Heart left ventricle (tissue), 16 donors: ENCODE measurements at places on chromosomes 1 and 21. TPM values are rescaled to one million over a fixed set of nuclear protein-coding genes. Genes with fewer than 3 reads are reported as not detected.

DNA sequence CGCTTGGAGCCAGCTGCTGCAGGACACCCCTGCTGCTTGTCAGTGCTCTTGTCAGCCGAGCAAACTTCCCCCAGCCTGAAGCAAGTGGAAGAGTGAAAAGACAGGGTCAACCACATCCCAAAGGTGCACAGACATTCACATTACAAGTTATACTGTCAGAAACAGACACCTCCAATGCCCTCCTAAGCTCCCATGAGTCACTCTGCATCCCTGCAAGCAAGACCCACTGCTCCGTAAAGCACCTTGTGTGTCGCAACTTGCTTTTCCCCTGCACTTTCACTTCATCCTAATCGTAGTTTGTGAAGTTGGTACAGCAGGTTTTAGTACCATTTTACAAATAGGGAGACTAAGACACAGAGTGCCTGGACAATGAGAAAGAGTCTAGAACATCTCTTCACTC, 51.1 kb downstream of the KCNH1 start:
- no peak overlapping the region for H3K27ac ChIP-seq
- H3K36me3 ChIP-seq = no peaks in the 10 kb centered on the region
- H3K4me1 ChIP-seq = no peaks in the 10 kb centered on the region

The CDC20 gene
- 1.5 TPM for total RNA-seq

DNA sequence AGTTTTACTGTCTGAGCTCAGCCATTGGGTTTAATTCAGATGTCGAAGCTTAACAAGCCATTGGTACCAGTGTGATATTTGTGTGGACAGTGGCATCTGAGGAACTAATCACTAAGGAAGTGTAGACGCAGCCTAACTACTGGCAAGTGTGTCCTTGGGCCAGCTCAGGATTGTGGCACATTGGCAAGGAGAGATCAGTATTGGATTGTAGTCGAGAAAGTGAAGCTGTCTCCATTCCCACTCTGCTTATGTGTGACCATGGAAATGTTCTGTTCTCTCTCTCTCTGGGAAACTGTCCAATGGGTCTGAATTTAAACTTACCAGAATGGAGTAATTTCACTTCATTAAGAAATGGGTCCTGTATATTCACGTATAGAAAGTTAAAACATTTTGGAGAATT, 112.2 kb downstream of the ITSN1 start:
- H3K4me3 ChIP-seq = no peak overlapping the region
- DNase-seq = no peak
- H3K36me3 ChIP-seq = peaks cover 15% of the 10 kb centered on the region

The BRDT gene
- not detected for total RNA-seq

GRCh38 chr1:1759456-1760344, 18.6 kb downstream of the NADK start:
- H3K4me3 ChIP-seq = no peak overlapping the region
- H3K27ac ChIP-seq = no peak overlapping the region
- no peaks in the 10 kb centered on the region for H3K27me3 ChIP-seq
- H3K4me1 ChIP-seq = peaks cover 12% of the 10 kb centered on the region
